ENCODE measurements at places on chromosomes 2 and 18. TPM values are rescaled to one million over a fixed set of nuclear protein-coding genes. Genes with fewer than 3 reads are reported as not detected.
A peak's percentile ranks its signal among the peaks of the same experiment; 100 is the strongest.

DNA sequence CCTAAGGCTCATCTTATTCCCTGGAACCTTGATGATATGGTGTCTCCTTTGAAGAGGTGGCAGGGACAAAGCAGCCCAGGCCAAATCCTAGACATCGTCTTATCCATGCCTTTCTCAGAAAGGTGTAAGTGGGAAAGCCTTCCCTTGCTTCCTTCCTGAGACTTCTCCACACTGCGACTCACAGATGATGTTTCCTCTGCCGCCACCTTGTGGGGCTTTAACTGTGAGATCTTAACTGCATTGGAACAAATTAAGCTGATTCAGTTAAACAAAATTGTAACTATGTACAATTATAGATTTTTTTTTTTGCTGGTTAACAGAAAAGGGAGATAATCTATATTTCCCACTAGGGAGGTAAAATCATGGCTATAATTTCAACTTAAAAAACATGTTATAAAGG is 10.0 kb upstream of the GCA start:
- no peak for DNase-seq
- no peaks in the 10 kb centered on the region for H3K4me1 ChIP-seq
- no peaks in the 10 kb centered on the region for H3K27me3 ChIP-seq
- H3K27ac ChIP-seq = no peak overlapping the region
- H3K36me3 ChIP-seq = no peaks in the 10 kb centered on the region

GRCh38 chr2:44951714-44952113 is 10.2 kb downstream of the SIX3 start:
- peaks cover 49% of the 10 kb centered on the region for H3K4me1 ChIP-seq
- DNase-seq = no peak
- H3K4me3 ChIP-seq = no peak overlapping the region
- H3K36me3 ChIP-seq = no peaks in the 10 kb centered on the region
- no peaks in the 10 kb centered on the region for H3K27me3 ChIP-seq

LIPG gene
- 0.52 TPM for total RNA-seq

DIPK1C gene
- not detected for total RNA-seq

DNA sequence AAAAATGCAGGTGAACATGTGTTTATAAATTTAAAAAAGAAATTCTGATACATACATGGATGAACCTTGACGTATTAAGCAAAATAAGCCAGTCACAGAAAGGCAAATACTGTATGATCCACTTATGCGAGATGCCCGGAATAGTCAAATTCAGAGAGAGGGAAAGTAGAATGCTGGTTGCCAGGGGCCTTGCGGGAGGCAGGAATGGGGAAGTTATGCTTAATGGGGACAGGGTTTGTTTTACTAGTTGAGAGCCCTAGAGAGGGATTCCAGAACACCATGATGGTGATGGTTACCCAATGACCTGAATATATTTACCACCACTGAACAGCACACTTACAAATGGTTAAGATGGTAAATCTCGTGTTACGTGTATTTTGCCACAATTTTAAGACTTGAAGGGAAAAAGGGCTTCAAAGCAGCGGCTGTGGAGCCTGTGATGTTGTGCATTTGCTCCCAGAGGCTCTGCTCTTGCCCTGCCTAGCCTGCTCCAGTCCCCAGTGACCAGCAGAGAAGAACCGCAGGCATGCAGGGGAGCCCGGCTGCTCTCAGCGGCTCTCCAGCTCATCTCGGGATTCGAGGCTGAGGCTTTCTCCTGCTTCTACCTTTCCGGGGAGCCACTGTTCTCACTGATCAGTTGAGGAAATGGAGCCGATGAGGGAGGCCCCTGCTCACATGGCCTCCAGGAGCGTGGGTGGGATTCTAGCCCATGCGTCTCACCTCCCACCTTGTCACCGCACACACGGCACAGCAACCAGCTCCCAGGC is 51.7 kb upstream of the TFCP2L1 start:
- no peaks in the 10 kb centered on the region for H3K27me3 ChIP-seq
- H3K27ac ChIP-seq = no peak overlapping the region
- H3K4me1 ChIP-seq = peaks cover 24% of the 10 kb centered on the region
- no peak overlapping the region for H3K4me3 ChIP-seq

GRCh38 chr2:2028041-2028440 is 283.7 kb upstream of the PXDN start:
- no peaks in the 10 kb centered on the region for H3K27me3 ChIP-seq
- H3K4me1 ChIP-seq = no peaks in the 10 kb centered on the region
- H3K27ac ChIP-seq = no peak overlapping the region
- no peak overlapping the region for H3K4me3 ChIP-seq

DNA sequence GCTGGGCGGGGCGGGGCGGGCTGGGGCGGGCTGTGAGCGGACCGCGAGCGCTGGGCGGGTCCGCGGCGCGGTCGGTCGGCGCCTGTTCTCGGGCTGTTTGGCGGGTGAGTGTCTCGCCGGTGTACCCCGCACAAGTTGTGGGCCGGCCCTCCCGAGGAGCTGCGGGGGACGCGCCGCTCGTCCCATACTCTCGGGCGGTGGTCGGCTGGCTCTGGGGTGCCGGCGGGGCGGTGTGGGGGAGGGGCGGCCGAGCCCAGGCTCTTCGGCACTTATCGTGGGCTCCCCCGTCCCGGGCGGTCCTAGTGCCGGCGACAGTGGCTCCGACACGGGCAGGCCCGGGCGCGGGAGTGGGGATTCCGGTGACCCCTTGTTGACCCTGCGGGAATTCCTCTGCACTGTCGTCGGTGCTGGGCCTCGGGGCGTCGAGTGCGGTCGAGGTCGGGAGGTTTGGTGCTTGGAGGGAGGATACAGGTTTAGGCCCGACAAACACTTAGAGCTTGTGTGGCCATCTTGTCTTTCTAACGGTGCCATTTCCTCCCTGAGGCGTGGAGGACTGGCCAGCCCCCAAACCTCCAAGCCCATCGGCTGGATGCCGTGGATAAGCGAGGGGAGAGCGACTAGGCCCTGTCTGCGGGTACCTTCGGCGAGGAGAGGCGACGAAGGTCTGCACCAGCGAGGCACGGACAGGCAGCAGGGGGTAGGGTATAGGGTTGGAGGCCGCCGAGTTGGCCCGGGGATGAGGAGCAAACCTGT is at the start of gene SEPTIN2:
TSS of gene SEPTIN2 (plus strand) at position 47 of the 753 bp plus-strand sequence. CDS start 8,308 bp downstream, outside the sequence.
- H3K27ac ChIP-seq = peak within 1 kb of the TSS; percentile 98
- H3K4me1 ChIP-seq = peaks cover 59% of the 10 kb centered on the region
- no peaks in the 10 kb centered on the region for H3K27me3 ChIP-seq

- H3K4me1 ChIP-seq = peaks cover 17% of the 10 kb centered on the region
- no peak overlapping the region for H3K27ac ChIP-seq
- DNase-seq = no peak
- H3K4me3 ChIP-seq = no peak overlapping the region
These were observed 46.3 kb downstream of the TCF7L1 start for GRCh38 chr2:85179541-85179940.

Data from body of pancreas (tissue), 4 donors.